Mesenchymal stem cell (in vitro differentiated cells and primary cell): ENCODE measurements at places on chromosomes 5 and 9.

GRCh38 chr9:126419475-126419874, 92.8 kb downstream of the MVB12B start:
- no peak for DNase-seq

DNA sequence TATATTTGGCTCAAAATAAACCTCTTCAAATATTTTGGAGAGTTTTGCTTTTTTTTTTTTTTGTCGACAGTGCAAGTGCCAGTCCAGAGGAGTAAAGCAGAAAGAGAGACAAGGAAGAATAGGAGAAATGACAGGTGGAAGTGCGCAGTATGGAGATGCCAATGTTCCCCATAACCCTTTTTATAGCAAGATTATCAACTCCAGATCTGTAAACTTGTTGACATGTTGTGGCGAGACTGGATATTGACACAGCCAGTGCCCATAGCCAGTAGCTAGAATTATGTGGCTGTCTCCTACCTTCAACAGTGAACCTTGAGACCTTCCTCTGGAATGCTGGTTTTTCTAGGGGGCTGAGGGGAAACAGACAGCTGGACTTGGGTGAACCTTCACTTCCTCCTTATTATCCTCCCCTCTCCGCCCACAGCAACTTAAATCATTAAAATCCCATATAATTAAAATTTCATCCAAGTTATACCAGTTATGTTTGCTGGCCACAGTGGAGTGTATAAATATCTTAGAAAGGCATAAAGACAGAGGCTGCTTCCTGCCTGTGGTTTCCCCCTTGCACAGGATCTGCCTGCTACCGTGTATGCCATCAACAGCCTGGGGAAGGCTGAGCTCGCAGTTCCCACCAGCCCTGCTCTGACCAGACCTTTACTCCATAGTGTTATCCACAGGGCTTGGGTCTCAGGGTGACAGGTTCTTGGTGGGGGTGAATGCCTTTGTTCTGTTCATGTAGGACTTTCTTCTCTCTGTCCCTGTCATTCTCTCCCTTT, 112.3 kb upstream of the ANKH start:
- no peak for DNase-seq

DNA sequence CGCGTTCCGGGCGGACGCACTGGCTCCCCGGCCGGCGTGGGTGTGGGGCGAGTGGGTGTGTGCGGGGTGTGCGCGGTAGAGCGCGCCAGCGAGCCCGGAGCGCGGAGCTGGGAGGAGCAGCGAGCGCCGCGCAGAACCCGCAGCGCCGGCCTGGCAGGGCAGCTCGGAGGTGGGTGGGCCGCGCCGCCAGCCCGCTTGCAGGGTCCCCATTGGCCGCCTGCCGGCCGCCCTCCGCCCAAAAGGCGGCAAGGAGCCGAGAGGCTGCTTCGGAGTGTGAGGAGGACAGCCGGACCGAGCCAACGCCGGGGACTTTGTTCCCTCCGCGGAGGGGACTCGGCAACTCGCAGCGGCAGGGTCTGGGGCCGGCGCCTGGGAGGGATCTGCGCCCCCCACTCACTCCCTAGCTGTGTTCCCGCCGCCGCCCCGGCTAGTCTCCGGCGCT, at the start of gene DAPK1:
Gene DAPK1 (plus strand): TSS at position 264 of the 442 bp plus-strand sequence. CDS start 1,211 bp downstream, outside the sequence.
- DNase-seq, result peak; percentile 43

DNA sequence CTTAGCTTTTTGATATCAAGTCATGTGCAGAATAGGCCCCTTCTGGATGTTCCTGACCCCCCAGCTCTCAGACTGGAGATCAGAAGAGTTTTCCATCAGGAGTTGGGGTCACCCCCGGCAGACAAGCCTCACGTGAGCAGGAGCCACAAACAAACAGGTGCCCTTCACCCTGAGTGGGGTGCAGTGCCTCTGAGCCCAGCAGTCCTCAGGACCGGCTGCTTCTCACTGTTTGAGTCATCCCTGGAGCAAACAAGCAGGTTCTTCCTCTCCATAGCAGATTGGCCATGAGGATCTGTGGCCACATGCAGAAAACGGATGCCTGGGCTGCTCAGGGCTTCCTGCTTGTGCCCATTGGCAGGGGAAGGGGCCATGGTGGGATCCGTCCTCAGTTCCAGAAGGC, 47.0 kb downstream of the LRSAM1 start:
- no peak for DNase-seq

GRCh38 chr5:33415811-33416354, 24.9 kb upstream of the TARS1 start:
- DNase-seq, result peak; percentile 16
